LNCaP clone FGC (cell line): ENCODE measurements at places on chromosomes 3 and 15.
A peak's percentile ranks its signal among the peaks of the same experiment; 100 is the strongest.

DNA sequence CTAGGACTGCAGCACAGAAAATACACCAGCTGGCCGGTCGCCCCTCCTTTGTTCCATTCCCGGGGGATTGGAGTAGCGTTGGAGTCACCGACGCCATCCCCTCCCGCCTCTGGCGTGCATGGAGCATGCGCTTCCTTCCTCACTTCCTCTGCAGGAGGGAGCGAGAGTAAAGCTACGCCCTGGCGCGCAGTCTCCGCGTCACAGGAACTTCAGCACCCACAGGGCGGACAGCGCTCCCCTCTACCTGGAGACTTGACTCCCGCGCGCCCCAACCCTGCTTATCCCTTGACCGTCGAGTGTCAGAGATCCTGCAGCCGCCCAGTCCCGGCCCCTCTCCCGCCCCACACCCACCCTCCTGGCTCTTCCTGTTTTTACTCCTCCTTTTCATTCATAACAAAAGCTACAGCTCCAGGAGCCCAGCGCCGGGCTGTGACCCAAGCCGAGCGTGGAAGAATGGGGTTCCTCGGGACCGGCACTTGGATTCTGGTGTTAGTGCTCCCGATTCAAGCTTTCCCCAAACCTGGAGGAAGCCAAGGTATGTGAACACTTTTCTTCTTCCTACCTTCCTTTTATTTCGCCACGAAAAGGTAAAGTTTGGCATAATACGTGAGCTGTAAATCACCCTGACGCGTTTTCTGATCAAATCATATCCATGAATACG, at the start of gene SCG3:
Gene SCG3, plus strand, starts transcription at position 201 of the 661 bp plus-strand sequence. Its CDS starts 253 bp downstream, at position 454.
- DNase-seq = peak; percentile 69

- DNase-seq = no peak
Observed at GRCh38 chr3:72299823-72300222, 514.9 kb upstream of the PROK2 start.

GRCh38 chr3:100563652-100564211, 45.7 kb upstream of the ADGRG7 start:
- DNase-seq = no peak

- DNase-seq = no peak
Observed at GRCh38 chr15:63891768-63892133, 58.0 kb upstream of the HERC1 start.

DNA sequence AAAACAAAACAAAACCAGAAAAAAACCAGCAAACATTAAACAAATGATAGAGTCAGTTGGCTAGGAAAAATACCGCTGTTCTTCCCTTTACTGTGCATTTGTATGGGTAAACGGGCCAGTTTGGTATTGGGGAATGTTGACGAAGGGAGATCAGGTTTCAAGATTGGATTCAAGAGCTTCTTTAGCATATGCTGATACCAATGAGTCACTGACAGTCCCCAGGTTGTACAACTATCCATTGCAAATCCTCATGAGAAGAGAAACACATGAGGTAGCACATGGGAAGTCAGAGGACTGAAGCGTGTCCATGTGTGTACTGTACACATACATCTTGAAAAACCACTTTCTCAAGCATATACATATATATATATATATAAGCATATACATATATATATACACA, 25.6 kb downstream of the TIGIT start:
- peak; percentile 78 for DNase-seq

DNA sequence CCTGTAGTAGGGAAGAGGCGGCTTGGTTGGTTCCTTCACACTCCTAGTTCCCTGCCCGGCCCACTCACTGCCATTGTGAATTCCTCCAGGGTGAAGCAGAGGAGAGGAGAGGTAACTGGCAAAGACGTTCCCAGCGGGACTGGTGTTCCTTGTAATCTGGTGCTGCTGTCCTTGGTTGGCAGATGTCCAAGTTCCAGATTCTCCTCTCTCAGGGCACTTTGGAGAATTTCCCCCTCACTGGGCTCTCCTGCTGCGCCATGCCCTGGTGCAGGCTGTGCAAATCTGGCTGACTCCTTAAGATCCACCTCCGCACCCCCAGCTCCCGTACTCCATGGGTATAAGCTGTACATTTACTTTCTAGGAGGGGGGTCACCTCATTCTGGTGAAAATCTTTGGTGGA, 37.3 kb downstream of the THSD4 start:
- DNase-seq = peak; percentile 11

- DNase-seq = peak; percentile 23
Observed at GRCh38 chr3:14461748-14462324, 59.4 kb downstream of the SLC6A6 start.

- no peak for DNase-seq
Observed at GRCh38 chr3:23183731-23184130, 19.4 kb upstream of the UBE2E2 start.

DNA sequence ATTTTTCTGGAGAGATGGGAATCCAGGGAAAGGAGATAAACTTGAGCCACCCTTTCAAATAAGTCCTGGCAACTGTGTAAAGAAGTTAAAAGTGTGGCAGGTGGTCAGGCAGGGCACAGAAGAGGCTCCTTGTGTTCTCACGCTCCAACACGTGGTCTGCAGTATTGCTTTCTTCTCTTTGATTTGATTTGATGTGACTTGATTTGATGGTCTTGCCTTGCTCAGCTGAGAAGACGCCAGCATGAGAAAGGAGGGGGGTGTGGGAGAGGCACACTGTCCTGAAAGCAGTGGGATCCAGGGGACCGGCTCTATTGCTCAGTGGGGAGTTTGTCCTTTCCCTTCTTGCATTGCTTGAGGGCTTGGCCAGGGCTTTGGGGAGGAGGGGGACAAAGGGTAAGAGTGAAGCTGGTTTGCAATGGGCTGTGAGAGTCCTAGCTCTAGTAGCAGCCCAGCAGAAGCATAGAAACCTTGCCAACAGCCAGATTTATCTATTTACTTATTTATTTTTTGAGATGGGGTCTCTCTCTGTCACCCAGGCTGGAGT, 25.7 kb upstream of the NEO1 start:
- no peak for DNase-seq

DNA sequence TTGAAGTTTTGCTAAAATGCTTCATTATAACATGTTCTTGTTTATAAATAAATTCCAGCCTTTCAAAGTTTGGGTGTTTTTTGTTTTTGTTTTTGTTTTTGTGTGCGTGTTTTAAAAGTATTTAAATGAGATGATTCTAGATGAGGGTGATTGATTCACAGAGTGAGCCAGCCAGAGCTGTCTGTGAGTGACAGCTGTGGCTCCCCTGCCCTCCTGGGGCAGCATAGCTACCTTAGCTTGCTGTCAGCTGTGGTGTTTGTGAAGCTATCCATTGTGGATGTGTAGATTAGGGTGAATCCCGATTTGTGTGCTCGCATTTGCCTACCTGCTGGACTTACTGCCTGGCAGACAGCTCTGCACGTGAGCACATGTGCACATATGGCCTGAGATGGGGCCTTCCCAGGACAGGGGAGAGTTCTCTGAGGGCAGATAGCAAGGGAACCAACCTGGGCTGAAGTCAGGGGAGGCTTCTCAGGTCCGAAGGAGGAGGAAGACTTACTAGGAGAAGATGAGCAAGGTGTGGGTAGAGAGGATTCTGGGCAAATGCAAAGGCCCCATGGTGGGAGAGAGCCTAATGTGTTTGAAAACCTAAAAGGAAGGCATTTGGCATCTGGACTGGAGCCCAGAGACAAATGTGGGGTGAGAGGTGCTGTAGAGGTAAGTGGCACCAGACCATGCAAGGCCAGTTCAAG, 124.2 kb downstream of the EEFSEC start:
- DNase-seq = no peak

GRCh38 chr15:69143756-69144436, 16.5 kb upstream of the GLCE start:
- no peak for DNase-seq

DNA sequence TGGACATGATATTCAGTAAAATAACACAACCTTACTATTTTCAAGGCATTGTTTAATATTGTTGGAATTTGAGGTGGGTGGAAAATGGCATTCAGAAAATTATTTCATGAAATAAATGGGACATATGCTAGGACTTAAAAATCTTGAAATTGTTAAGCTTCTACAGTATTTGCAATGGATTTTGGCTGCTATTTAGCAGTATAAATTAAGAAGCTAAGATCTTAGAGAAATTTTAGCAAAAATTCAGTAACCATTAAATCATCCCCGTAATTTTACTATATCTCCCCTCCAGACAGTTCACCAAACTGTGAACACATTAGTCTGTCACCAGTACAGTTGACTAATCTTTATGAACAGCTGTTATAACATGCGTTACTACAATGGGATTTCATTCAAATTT, 8.2 kb downstream of the DIPK2A start:
- no peak for DNase-seq

DNA sequence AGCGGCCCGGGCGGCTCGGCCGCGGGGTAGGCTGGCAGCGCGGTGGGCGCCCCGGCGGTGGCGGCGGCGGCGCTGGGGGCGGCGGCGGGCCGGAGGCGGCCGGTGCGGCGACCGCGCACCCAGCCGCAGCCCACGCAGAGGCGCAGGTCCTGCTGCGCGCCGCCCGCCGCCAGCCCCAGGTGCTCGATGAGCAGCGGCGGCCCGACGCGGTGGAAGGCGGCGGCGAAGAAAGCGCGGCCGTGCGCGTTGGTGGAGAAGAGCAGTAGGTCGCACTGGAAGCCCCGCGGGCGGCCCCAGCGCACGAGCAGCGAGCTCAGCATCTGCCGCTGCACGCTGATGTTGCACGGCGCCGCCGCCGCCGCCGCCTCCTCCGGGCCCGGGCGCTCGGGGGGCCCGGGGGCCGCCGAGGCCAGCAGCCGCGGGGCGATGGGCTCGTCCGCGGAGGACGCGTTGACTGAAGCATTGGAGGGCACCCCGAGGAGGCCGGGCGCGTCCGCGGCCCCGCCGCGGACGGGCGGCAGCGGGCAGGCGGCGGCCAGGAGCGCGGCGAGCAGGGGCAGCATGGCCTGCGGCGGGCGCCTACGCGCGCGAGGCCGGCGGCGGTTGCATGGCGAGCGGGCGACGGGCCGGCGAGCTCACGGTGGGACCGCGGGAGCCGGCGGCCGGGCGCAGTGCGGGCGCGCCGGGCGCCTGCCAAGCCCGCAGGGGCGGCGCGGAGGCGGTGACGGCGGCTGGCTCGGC, 452 bp downstream of the TMEM158 start:
- no peak for DNase-seq

- DNase-seq = no peak
Observed at GRCh38 chr3:155334914-155335723, 41.6 kb upstream of the STRIT1 start.

GRCh38 chr15:89003865-89004725, 84.2 kb upstream of the ABHD2 start:
- DNase-seq = no peak

- no peak for DNase-seq
Observed at GRCh38 chr3:77571971-77572715, 532.2 kb downstream of the ROBO2 start.

DNA sequence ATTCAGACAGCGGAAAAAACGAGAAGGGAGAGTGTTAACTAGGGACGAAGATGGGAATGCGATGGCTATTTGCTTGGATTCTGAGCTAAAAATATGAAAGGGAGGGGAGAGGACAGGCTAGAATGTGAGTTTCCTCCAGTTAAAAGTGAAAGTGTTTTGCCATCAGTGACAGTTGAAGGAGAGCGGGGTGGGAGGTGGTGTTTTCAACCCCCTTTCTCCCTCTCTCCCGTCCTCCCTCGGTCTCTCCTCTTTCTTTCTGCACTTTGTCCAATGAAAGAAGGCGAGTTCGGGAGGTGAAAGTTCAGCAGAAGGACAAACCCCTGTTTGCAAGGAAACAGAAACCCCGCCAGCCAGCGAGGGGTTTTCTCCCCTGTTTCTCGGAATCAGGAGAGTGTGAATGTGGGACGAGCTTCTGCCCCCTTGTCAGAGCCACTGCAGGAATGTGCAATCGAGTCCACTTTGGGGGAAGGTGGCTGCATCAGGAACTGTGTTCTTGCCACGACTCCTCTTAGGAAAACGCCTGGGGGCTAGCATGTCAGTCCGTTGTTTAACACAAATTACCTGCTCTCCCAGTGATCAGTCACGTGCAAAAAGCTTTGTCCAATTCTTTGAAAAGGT, 975 bp upstream of the FOXP1 start:
- DNase-seq = no peak

GRCh38 chr3:141231952-141232823, 563 bp downstream of the PXYLP1 start:
- no peak for DNase-seq

DNA sequence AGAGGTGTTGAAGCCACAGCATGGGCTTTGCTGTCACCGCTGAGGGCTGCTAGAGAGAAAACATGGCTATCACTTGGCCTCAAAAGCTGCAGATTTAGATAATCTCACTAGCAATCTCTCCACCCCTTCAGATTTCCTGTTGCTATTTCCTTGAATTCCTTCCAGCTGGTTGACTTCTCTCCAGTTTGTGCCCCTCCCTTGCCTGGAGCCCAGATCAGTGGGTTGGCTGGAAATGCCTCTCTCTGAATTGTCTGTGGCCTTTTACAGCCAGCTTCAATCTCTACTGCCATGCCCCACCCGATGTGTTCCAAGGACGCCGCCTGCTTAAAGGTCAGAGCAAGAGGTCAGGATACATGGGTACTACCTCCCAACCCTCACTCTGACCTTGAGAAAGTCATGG, 294.1 kb downstream of the NTRK3 start:
- no peak for DNase-seq

- no peak for DNase-seq
Observed at GRCh38 chr3:156792536-156792935, 33.6 kb upstream of the LEKR1 start.

GRCh38 chr3:116057400-116058006, 387.8 kb downstream of the LSAMP start:
- no peak for DNase-seq

GRCh38 chr3:181906338-181906737, 194.6 kb downstream of the SOX2 start:
- DNase-seq = no peak
